Lower leg skin (tissue), 4 donors: ENCODE measurements at places on chromosomes 3 and 15.

GRCh38 chr15:72786676-72787345 lies 3.3 kb upstream of the ADPGK start:
- no peak for DNase-seq

DNA sequence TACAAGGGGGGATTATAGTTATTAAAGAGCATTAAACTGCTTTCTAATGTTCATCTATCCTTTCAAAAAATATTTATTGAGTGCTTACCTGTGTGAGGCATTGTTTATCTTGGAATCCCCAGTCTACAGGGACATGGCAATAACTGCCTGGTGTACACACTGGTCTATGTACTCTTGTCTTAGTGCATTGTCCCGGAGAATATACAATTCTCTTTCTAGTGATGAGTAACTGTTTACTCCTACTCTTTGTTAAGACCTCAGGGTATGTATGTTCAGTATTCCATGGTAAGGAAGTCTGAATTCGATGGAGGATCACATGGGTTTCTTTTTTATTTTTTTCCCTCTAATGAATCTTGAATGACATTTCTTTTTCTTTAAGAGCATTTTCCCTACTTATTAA lies 772.4 kb upstream of the NR2F2 start:
- DNase-seq, result no peak

DNA sequence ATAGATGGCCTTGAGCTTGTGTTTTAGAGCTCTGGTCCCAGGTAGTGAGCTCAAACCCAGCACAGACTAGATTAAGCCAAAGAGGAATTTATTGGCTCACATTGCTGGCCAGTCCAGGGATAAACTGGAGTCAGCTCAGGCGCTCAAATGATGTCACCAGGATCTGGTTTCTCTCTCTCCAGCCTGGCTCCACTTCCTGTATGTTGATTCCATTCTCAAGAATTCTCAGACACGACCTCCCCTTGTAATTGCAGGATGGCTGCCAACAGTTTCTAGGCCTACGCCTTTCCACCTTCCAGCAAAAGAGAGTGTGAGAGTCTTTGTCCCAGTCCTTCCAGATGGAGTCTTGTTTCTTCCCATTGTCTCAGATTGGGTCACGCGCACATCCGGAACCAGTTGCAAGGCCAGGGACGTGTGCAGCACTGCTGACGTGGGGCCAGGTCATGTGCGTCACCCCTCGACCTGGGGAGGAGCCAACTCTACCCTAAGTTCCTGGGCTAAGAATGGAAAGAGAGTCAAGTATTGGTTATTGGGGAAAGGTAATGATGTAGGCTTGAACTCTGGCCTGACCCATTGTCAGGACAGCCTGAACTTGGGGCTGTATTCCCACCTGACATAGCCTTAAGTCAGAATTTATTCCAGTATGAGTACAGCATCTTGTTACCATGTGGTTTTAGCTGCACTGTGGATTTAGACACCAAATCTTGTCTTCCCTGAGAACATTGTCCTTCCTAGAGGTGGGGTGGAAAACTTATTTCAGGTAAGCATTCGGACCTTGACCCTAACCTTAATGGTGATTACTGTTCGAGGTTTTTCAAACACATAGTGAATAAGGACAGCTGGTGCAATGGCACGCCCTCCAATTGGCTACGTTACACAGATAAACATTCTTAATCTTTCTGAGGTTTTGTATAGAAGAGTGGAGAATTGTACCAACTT lies 31.6 kb downstream of the CACNA1D start:
- no peak for DNase-seq

- DNase-seq, result no peak
Observed at GRCh38 chr3:126136428-126137220, 43.8 kb downstream of the ALDH1L1 start.

GRCh38 chr3:18122264-18122663 lies 302.9 kb downstream of the SATB1 start:
- DNase-seq, result no peak

DNA sequence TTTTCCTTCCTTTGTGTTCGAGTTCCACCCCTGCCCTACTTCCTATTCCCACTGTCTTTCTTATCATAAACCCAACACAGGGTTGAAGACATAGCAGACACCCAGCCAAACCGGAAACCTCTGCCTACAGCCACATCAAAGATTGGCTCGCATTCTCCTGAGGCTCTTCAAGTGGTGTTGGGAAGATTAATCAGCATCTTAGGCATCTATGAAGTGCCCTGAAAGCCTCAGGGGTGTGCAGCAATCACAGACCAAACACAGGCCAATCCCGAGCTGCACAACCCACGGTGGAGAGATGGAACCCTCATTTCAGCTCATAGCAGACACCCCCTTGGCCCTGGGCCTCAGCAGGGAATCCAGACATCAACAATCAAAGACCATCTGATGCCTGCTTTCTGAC lies 255.9 kb downstream of the XXYLT1 start:
- peak; percentile 42 for DNase-seq

DNA sequence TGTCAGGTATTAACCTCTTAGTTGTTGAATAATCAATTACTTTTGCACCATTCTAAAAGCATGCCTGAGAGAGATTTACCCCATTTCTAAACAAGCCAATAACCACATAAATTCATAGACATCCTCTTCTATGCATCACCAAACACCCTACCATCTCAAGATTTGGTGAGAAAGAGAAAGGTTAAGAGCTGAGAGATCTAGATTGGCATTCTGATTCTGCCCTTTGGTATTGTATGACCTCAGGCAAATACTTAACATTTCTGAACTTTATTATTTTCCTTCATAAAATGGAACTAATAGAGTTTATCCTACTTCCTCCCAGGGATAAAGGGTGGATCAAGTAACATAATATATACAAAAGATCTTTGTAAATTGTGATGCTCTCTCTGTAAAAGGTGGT lies 146.5 kb upstream of the MME start:
- no peak for DNase-seq

DNA sequence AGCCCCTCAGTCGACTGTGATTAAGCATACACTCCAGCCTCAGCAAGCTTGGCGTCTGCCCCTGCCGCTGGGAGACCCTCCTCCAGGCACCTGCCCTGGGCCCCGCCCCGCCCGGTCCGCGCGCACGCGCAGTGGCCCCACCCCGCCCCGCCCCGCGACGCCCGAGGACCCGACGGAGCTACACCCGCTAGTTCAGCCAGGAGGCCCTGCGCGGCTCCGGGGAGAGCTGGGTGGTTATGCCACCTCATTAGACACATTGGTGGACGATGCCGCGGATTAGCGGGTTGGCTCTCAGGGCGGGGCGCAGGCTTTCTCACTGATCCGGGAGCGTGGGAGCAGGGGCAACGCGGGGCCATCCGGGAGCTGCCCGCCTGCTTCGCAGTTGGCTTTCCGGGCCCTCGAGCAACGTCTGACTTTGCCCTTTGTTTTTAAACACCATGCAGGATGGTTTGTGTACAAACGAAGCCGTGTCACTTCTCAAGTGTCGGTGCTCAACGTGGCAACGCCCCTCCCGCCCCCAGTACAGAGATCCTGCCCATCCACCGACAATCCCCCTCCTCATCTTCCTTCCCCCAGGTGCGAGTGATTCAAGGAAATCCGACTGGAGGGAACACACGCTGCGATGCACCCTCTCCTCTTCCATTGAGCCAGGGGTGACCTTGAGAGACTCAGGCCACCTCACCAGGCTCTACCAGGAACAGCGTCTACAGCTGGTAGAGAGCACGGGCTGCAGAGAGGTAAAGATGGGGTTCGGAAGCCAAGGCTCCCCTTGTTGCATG lies 109.3 kb downstream of the SHQ1 start:
- DNase-seq, result no peak

- DNase-seq, result no peak
Observed at GRCh38 chr15:96448923-96449322, 118.4 kb downstream of the NR2F2 start.

GRCh38 chr3:35929158-35929557 lies 289.8 kb downstream of the ARPP21 start:
- no peak for DNase-seq

DNA sequence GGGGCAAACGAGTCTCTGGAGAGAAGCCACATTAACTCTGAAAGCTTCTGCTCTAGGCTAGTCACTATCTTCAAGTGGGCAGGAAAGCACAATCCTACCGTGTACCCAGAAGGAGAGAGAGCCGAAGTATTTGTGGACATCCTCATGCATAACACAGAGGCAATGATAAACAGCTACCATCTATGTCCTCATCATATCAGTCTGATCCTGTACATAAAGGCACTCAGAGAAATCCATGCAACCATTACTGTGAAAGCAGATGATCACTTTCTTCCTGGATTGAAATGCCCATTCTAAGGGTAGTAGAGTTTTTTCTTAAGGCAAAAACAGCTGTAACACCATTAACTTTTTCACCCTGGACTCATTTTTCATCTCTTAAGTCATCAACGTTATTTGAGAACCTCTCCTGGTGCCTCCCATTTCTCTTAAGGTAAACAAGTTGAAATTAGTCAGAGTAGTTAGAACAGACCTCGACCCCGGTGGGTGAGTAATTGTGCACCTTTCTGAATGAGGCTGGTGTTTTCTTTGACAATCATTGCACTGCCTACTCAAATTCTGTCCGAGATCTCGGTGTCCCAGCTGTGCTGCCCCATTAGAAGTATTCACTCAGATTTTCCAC lies 327.4 kb downstream of the SHQ1 start:
- no peak for DNase-seq

- DNase-seq, result no peak
Observed at GRCh38 chr3:133987948-133988484, 41.7 kb downstream of the SLCO2A1 start.

DNA sequence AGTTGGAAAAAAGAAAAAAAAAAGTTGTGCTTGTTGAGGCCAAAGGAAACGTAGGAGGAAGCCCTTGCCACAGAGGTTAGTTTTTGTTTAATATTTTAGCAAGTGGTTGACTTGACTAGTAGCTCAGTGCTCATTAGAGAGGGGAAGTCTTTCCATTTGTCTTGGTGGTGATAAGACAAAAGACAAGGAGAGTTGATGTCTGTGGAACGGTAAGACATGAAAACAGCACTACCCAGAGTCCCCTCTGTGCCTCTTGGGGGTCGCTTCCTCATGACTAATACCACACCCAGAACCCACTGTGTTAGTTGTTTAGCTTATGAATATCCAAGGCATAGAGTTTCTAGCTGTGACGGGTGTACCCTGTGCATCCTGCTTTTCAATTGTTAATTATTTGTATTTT lies 211.4 kb downstream of the ITPR1 start:
- DNase-seq, result no peak

- no peak for DNase-seq
Observed at GRCh38 chr3:101629219-101629618, 47.7 kb downstream of the ZBTB11 start.

GRCh38 chr3:66396888-66397287 lies 103.9 kb downstream of the LRIG1 start:
- DNase-seq, result no peak

GRCh38 chr15:98720577-98721565 lies 72.5 kb downstream of the IGF1R start:
- DNase-seq, result no peak

DNA sequence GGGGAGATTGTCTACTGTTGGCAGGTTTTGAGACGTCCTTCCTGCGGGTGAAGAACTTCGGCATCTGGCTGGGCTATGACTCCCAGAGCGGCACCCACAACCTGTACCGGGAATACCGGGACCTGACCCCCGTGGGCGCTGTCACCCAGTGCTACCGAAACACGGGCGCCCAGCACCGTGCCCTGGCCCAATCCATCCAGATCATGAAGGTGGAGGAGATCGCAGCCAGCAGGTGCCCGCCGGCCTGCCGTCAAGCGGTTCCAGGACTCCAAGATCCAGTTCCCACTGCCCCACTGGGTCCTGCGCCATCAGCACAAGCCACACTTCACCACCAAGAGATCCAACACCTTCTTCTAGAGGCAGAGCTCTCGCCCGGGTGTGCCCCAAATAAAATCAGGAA lies 194.9 kb upstream of the EPHA6 start:
- DNase-seq, result no peak

- DNase-seq, result peak; percentile 82
Observed at GRCh38 chr3:195908694-195909581, 587 bp upstream of the TNK2 start.

GRCh38 chr15:81819924-81820635 lies 225.7 kb downstream of the MEX3B start:
- DNase-seq, result no peak

DNA sequence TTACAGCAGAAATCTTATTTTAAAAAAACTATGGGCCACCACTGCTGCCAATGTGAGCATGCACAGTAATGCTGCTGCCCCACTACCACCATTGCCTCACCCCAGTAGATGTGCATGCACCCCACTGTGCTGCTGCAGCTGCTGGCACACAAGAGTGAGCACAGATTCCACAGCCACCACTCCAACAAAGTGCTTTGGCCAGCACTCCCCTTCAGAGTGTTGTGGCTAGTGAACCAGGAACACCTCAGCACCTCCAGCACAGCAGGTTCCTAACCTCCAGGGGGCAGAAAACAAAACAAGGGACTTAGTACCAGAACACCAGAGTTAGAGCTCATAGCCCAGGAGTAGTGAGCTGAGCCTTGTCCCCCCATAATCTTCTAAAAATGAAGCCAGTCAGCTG lies 629.6 kb downstream of the PYDC2 start:
- DNase-seq, result no peak

DNA sequence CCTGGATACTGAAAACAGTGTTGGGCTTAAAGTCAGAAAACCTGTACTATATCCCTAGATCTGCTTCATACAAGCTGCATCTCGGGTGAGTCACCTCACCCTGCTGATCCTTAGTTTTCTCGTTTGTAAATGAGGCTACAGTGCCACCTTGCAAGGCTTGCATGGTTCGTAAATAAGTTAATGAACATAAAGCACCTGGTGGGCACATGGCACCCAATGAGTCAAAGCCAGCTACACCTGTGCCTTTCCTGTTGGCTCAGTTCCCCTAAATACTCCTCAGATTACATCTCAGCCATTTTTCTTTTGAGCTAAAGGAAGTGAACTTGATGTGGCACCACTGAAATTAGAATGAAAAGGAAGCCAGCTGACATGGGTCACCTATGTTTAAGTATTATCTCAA lies 26.5 kb downstream of the RTP1 start:
- no peak for DNase-seq

DNA sequence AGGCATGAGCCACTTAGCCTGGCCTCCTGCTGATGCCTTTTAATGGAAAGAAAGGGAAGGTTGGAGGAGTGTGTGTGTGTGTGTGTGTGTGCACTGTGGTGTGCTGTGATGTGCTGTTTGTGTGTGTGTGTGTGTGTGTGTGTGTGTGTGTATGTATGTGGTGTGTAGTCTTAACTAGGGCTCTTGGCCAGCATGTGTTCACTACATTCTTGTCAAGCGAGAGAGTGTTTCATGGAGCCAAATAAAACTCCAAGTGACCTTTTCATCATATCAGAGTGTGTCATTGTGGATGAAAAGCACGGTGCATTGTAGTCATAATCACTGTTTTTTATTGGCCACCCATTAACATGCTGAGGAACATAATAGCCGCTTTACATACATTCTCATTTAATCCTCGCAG lies 30.8 kb upstream of the BHLHE40 start:
- no peak for DNase-seq

DNA sequence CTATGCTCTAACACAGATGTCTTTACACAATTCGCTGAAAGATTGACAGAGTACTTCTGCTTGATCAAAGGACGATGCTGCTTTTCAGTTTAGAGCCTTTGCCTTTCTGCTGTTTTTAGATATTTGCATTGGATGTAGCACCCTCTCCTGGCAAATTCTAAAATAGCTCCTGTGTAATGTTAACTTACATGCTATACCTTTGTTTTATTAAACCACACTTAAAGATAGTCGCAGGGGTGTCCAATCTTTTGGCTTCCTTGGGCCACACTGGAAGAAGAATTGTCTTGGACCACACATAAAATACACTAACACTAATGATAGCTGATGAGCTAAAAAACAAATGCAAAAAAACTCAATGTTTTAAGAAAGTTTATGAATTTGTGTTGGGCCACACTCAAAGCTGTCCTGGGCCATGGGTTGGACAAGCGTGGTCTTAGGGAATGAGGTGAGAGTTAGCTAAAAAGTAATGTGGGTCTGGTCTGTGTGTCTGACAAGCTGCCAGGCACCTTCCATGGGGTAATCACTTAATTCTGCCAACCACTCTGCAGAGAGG lies 62.9 kb downstream of the ATG7 start:
- no peak for DNase-seq
